Activated naive CD4-positive, alpha-beta T cell treated with anti-CD3 and anti-CD28 coated beads for 36 hours (primary cell): ENCODE measurements at places on chromosomes 2 and 18. TPM values are rescaled to one million over a fixed set of nuclear protein-coding genes. Genes with fewer than 3 reads are reported as not detected.

SYT4 gene
- total RNA-seq: not detected

RAB6C gene
- total RNA-seq: not detected

BOLL gene
- total RNA-seq: 0.12 TPM

POTEE gene
- 0.45 TPM for total RNA-seq

EDAR gene
- total RNA-seq: 1.1 TPM

ACYP2 gene
- total RNA-seq: 7.3 TPM

TRAPPC12 gene
- 45.8 TPM for total RNA-seq

IL36RN gene
- not detected for total RNA-seq

SP140L gene
- total RNA-seq: 44.7 TPM

RBKS gene
- 1.1 TPM for total RNA-seq

LIMS3 gene
- total RNA-seq: 2.1 TPM

CIAO1 gene
- 62.2 TPM for total RNA-seq

MAP3K19 gene
- total RNA-seq: not detected

ZSWIM2 gene
- total RNA-seq: not detected

FAM237A gene
- total RNA-seq: not detected

AMER3 gene
- not detected for total RNA-seq

SLC11A1 gene
- not detected for total RNA-seq

SELENOI gene
- 20.0 TPM for total RNA-seq

OTOS gene
- total RNA-seq: not detected

ABCG8 gene
- not detected for total RNA-seq

HOXD9 gene
- not detected for total RNA-seq

ESCO1 gene
- 16.7 TPM for total RNA-seq

CYP1B1 gene
- 2.5 TPM for total RNA-seq

PAX8 gene
- 2.8 TPM for total RNA-seq

EFEMP1 gene
- not detected for total RNA-seq

ABHD1 gene
- 0.17 TPM for total RNA-seq

PROC gene
- not detected for total RNA-seq

RBM44 gene
- total RNA-seq: 0.84 TPM

ITGB6 gene
- total RNA-seq: not detected

TRABD2A gene
- total RNA-seq: 40.4 TPM

C2orf80 gene
- not detected for total RNA-seq

NPPC gene
- 0.57 TPM for total RNA-seq

BMP10 gene
- total RNA-seq: not detected

NOSTRIN gene
- not detected for total RNA-seq

SCN9A gene
- total RNA-seq: not detected
